ENCODE measurements at places on chromosomes 5 and 9.
A peak's percentile ranks its signal among the peaks of the same experiment; 100 is the strongest.

DNA sequence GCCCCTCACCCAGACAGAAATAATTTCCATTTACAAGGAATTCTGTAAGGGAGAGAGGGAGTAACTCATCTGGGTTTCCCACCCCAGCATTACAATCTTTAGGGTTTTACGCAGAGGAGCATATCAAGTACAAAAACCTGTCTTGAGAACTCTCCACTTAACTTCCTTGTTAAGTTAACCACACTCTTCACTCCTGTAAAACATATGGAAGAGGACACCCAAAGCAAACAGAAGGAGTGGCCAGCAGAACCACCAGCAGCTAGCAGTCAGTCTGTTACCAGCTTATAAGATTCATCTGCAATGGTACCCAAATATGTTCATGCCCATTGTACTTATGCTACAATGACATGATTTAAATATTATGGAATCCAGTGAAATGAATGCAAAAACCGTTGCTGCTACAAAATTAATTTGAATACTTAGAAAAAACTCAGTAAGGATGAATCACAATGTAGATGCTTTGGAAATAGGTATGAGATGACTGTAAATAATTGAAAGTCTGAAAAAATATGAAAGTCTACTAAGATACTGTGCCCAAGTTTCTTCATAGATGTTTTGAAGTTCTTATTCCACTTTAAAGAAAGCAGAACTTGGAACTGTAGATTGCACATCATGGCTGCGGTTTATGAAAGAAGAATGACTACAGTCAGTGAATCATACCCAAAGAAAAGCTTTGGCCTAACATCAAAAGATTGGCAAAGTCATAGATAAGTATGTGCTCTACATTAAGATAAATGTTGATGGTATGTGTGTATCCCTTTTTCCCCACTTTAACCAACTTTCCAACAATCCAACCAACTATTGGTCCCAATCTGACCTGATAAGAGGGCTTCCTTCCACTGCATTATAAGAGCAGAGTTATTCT, 233.6 kb downstream of the ACTL7B start:
- DNase-seq = no peak

GRCh38 chr5:137792303-137792702, 38.1 kb upstream of the HNRNPA0 start:
- DNase-seq = no peak

- DNase-seq = no peak
Measured at GRCh38 chr5:100520348-100520747, 14.8 kb upstream of the FAM174A start.

- DNase-seq = peak; percentile 5
Measured at GRCh38 chr5:53039855-53040254, 50.7 kb downstream of the ITGA2 start.

GRCh38 chr5:35319333-35320002, 89.2 kb upstream of the PRLR start:
- DNase-seq = peak; percentile 24

GRCh38 chr5:96756985-96757384, 50.8 kb downstream of the ERAP1 start:
- DNase-seq = no peak

- DNase-seq = no peak
Measured at GRCh38 chr9:113572076-113572861, 108.7 kb downstream of the RGS3 start.

DNA sequence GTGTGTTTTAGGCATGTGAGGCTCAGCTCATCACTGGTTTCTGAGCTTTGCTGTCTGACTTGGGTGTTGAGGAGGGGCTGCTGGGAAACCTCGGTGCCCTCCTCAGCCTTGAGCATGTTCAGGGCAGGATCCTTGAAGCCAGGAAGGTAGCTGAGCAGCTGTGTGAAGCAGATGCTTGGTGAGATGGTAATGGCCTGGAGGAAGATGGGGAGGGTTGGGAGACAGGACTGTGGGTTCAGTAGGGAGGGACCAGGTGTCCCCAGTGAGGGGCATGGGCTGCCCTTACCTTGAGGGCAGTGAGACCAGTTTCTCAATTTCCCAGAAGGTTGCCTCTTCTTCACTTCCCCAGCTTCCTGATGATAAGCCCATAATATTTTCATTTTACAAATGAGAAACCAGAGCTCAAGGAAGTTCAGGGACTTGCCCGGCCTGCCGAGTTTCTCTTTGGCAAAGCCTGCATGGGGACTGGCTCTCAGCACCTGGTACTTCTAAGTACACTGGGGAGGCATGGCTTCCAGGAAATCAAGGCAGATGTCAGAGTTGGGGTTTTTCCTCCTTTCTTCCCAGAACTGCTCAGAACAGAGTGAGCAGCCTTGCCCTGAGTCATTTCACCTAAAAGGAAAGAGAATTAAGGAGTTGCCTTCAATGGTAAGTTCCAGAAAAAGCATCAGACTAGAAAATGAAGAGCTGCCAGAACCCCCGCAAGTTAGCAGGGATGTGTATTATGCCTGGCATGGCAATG, 225.7 kb downstream of the MAST4 start:
- DNase-seq = peak; percentile 45

GRCh38 chr9:111821006-111821528, 26.3 kb upstream of the SHOC1 start:
- no peak for DNase-seq

All from CD4-positive, alpha-beta T cell treated with Interleukin-10 for 1 hour (primary cell).